ENCODE measurements at places on chromosomes 5 and 9. TPM values are rescaled to one million over a fixed set of nuclear protein-coding genes. Genes with fewer than 3 reads are reported as not detected.

GRCh38 chr9:132472199-132472598 is 62.2 kb downstream of the CFAP77 start:
- no peak for DNase-seq

- DNase-seq = no peak
Measured at GRCh38 chr5:90866915-90867731, 308.5 kb downstream of the ADGRV1 start.

DNA sequence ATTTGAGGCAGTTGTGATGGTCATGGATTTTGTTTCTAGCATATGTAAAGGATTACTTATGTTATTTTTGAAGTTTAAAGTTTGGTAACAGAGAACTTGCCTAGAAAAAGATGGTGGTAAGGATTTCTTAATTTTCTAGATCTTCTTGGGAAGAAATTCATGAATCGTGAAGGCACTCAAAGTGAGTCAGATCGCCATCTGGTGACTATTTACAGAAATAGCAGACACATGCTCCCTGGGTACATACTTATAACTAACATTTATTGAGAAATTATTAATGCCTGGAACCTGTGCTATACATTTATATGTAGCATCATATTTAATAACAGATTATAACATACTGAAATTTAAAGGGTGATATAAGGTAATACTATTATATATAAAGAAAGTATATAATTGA is 299.7 kb downstream of the IZUMO3 start:
- DNase-seq = no peak

DNA sequence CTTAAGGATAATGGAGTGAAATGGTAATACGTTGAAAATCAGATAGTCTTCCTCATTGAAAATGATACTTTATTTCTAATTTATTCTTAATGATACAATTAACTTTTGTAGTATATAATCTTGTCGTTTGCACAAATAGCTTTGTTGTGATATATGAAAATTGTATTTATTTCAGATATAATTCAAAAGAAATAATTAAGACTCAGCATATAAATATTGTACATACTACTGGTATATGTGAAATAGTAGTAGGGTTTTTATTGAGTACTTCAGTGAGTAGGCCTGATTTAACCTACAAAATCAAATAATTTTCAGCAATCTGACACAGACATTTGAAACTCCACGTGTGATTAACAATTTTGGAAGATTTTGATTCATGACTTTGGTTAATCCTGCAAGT is 4.8 kb downstream of the C5orf22 start:
- DNase-seq = no peak

The SOX30 gene
- polyA plus RNA-seq = 0.39 TPM

GRCh38 chr5:448061-448765 is 5.2 kb downstream of the EXOC3 start:
- DNase-seq = no peak

DNA sequence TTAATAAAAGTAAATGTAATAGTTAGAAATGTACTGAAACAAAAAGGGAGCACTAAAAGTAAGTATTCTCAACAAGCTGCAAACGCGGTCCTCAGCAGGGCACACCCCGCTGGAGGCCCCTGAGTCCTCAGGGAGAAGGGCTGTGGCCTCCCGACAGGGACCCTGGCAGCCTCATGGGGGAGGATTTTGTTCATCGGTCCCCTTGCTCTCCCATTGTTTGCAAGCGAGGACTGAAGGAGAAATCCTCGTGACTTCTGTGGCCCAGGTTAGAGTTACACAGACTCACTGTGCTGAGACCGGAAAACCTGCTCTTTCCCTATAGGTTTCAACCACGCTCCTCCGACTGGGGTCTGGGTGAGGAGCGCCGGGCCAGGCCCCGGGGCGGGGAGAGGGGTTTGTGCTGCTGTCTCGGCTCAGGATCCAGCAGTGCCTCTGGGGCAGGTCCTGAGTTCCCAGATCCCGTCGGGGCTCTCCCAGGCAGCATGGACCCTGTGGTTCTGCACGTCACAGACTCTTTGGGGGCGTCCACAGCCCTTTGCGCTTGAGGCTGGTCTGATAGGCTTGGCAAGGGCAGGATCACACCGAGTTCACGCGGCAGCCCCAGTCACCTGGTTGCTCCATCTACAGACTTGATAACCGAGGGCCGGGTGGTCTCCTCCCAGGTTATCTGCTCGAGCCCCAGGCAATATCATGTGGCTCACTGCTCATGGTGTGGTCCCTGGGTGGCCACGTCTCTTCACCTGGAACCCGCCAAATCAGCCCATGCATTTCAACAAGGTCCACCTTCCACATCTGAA is 38.8 kb downstream of the MRPL36 start:
- DNase-seq = no peak

The LCN1 gene
- 0.22 TPM for polyA plus RNA-seq

DNA sequence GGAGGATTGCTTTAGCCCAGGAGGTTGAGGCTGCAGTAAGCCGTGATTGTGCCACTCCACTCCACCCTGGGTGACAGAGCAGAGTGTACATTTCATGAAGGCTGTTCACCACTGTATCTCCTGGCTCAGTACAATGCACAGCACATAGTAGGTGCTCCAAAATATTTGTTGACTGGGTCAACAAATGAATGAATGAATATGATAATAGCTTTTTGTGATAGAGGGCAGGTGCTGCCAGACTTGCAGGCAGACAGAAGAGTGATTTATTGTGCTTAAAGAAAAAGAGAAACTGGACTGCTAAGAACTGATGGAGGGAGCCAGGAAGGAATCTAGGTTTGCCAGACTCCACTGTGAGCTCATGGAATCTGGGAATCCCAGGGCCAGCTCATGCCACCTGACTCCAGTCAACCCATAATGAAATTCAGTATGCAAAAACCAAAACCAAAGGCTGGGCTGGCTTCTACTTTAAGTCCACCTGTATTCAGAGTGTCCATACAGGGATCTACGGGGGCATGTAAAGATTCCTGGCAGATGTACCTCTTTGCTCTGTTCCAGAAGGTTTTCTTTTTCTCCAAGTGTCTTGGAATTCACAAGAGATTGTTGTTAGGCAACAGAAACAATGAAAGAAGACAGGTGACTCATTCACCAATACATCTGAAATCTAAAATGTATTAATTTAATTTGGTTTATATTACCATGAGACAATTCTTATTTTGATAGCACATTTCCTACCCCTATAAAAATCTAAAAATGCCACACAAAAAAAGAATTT is 15.5 kb upstream of the CTNNA1 start:
- no peak for DNase-seq

The RASA1 gene
- polyA plus RNA-seq = 51.2 TPM

GRCh38 chr9:105144841-105145240 is 99.6 kb upstream of the SLC44A1 start:
- no peak for DNase-seq

The GPR151 gene
- polyA plus RNA-seq = not detected

DNA sequence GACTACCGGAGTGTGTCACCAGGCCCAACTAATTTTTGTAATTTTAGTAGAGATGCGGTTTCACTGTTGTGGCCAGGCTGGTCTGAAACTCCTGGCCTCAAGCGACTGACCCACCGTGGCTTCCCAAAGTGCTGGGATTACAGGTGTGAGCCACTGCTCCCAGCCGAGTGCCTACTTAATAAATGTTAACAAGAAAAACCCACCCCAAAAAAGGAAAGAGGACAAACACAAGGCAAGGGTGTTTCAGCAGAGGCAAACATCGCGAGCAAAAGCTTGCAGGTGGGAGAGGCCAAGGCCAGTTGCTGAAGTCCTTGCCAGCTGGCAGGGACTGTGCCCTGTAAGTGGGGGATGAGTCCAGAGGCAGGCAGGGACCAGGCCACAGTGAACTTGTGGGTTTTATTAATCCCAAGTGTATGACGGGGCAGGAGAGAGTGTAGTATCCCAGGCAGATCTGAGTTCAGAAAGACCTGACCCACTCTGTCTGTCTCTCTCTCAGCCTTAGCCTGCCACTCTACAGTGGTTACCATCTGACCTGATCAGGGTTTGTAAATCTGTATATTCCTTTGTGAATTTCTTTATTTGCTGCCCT is 6.4 kb upstream of the FPGS start:
- no peak for DNase-seq

The TXNDC15 gene
- polyA plus RNA-seq = 83.2 TPM

- no peak for DNase-seq
Measured at GRCh38 chr5:163760498-163760897, 255.1 kb downstream of the MAT2B start.

The SLC34A3 gene
- polyA plus RNA-seq = 12.7 TPM

DNA sequence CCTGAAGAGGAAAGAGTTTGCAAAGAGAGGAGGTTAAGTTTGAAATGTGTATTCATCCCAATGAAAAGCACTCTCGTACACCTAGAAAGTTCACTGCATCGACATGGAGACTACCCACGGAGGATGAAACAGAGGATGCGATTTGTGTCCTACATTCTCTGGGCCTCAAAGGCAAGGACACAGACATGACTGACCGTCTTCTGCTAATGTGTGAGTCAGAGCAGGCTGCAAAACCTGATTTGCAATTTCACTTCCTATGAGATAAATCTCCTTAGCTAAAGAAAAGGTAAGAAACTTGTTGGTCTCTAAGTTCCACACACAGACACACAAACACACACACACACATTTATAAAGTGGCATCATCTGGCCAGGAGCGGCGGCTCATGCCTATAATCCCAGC is 98.6 kb downstream of the GNAQ start:
- DNase-seq = no peak

DNA sequence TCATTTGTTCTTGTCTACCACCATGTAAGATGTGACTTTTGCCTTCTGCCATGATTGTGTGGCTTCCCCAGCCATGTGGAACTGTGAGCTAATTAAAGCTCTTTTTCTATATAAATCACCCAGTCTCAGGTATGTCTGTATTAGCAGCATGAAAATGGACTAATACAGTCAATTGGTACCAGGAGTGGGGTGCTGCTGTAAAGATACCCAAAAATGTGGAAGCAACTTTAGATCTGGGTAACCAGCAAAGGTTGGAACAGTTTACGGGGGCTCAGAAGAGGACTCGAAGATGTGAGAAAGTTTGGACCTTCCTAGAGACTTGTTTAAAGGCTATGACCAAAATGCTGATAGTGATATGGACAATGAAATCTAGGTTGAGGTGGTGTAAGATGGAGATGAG is 488.9 kb downstream of the ISL1 start:
- DNase-seq = no peak

- DNase-seq = no peak
Measured at GRCh38 chr9:107749787-107750444, 260.3 kb upstream of the KLF4 start.

The CREBRF gene
- 18.6 TPM for polyA plus RNA-seq

The C9orf153 gene
- 0.54 TPM for polyA plus RNA-seq

DNA sequence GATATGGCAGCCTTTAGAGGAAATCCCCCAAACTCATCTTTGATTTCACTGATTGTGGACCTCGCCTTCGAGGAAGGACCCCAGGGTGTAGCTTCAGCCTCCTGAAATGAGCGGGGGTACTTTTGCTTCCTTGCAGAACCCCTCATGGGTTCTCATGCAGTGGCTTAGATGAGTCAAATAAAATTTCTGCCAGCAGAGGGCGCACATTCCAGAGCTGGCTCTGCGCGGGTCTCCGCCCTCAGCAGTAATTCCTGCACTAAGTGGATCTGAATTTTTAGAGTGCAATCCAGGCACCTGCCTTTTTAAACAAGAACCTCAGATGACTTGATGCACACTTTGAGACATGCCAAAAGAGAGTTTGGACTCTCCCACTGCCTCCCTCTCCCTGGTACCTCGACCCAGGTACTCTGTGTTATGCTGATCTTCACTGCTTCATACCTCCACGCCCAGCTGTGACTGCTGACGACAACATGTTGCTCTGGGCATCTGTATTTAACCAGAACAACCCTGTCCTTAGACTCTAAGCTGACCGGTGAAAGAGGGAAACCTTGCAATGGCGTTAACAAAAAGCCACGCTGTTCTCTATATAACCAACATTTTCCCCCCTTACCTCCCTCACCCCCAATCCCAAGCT is 7.3 kb downstream of the EGFLAM start:
- peak; percentile 68 for DNase-seq

The GARIN3 gene
- not detected for polyA plus RNA-seq

The MED27 gene
- polyA plus RNA-seq = 21.1 TPM

- no peak for DNase-seq
Measured at GRCh38 chr9:104950838-104951237, 22.9 kb upstream of the ABCA1 start.

- no peak for DNase-seq
Measured at GRCh38 chr9:7788772-7789171, 10.8 kb downstream of the DMAC1 start.

DNA sequence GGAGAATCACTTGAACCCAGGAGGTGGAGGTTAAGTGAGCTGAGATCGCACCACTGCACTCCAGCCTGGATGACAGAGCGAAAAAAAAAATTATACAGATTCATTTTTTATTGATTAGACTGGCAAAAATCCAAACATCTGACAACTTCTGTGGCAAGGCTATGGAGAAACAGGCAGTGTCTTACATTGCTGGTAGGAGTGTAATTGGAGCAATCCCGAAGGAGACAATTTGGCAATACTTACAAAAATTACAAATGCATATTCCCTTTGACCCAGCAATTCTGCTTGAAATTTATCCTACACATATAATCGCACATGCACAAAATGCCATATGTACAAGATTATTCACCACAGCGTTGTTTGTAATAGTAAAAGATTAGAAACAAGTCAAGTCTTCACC is 86.8 kb downstream of the MAPKAP1 start:
- DNase-seq = no peak

GRCh38 chr5:178476531-178476930 is 113.7 kb downstream of the COL23A1 start:
- DNase-seq = no peak

DNA sequence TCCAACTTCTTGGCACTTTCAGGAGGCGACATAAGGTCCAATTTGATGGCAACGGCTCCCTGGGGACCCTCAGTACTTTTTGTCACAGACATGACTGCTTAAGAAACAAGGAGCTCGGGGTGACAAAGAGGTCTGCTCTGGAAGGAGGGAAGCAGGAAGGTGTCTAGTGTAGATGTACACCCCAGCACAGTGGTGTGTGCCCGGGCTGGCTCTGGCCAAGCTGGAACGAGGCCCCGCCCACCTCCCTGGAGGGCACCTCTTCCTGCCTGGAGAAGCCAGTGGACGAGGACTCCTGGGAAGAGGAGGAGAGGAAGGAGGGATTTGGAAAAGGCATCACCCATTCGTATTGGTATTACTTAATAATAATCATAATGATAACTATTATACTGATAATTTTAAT is at the start of gene SLC36A2:
SLC36A2 (minus strand) TSS at position 191 of the 400 bp plus-strand sequence; CDS start at position 92, 99 bp downstream.
- no peak for DNase-seq

DNA sequence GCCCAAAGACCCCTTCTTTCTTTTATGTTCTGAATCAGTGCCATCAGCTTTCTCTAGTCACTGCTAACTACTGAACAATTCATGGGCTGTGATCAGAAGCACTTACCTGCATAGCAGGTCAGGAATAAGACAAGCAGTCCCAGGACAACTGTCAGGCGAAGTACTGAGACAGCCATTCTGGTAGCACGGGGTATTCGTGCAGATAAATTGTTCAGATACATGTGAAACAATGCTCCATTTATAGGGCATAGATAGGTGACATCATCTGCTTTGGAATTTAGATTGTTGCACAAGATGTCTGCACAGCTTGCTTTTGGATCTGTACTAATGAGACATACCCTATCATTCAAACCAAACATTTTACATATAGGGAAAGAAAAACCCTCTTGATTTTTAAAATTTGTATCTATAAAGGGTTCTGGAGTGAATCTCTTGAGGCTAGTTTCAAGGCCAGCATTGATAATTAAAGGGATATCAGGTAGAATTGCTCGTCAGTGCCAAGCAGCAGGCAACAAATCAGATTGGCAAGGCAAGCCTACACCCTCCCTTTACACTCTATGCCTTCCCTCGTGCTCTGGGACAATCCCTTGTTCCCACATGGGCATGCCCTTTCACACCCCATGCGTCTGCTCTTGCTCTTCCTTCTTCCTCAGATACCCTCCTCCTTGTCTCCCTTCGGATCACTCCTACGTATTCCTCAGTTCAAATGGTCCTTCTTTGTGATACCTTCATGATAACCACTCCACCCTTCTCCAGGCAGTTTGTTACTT is at the start of gene C5orf46:
C5orf46 (minus strand) TSS at position 213 of the 770 bp plus-strand sequence; CDS start at position 176, 37 bp downstream.
- no peak for DNase-seq

GRCh38 chr9:86842573-86842972 is 104.7 kb downstream of the GAS1 start:
- DNase-seq = no peak

Measured in left renal cortex interstitium (tissue), 4 donors.